Sciatic nerve (tissue), 2 donors: ENCODE measurements at places on chromosomes 2 and 18.
A peak's percentile ranks its signal among the peaks of the same experiment; 100 is the strongest.

DNA sequence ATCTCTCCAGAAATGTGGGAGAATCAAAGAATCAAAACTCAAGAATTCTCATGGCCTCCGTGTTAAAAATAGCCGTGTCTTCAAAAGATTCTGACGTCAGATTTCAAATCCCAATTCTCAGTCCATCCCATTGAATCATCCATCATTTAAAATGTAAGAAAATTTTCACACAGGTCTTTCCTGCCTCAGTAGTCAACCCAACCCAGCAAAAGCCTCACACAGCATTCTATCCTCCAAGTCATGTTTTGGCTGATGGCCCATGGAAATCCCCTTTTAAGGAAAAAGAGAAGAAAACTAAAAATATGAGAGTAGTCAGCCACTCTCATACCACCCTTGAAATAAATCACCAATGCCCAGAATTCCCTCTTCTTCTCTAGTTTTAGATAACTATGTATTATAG lies 211.8 kb downstream of the C1D start:
- no peak for DNase-seq

- DNase-seq, result no peak
Measured at GRCh38 chr2:26355038-26355995, 8.7 kb upstream of the ADGRF3 start.

GRCh38 chr2:20565623-20566236 lies 85.2 kb downstream of the HS1BP3 start:
- DNase-seq, result no peak

DNA sequence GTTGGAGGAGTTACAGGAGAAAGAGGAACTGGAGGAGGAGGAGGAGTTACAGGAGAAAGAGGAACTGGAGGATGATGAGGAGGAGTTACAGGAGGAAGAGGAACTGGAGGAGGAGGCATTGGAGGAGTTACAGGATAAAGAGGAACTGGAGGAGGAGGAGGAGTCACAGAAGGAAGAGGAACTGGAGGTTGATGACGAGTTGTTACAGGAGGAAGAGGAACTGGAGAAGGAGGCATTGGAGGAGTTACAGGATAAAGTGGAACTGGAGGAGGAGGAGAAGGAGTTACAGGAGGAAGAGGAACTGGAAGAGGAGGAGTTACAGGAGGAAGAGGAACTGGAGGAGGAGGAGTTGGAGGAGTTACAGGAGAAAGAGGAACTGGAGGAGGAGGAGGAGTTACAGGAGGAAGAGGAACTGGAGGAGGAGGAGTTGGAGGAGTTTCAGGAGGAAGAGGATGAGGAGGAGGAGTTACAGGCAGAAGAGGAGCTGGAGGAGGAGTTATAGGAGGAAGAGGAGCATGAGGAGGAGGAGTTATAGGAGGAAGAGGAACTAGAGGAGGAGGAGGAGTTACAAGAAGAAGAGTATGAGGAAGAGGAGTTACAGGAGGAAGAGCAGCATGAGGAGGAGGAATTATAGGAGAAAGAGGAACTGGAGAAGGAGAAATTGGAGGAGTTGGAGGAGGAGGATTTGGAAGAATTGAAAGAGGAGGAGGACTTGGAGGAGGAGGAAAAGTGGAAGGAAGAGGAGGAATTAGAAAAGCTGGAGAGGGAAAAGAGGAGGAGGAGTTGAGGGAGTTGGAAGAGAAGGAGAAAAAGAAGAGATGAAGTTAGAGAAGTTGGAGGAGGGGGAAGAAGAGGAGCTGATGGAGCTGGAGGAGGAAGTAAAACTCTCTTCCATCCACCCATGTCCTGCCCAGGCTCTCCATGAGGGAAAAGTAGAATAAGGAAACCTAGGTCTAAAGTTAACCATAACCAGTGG lies 37.2 kb downstream of the CLASP1 start:
- DNase-seq, result no peak

DNA sequence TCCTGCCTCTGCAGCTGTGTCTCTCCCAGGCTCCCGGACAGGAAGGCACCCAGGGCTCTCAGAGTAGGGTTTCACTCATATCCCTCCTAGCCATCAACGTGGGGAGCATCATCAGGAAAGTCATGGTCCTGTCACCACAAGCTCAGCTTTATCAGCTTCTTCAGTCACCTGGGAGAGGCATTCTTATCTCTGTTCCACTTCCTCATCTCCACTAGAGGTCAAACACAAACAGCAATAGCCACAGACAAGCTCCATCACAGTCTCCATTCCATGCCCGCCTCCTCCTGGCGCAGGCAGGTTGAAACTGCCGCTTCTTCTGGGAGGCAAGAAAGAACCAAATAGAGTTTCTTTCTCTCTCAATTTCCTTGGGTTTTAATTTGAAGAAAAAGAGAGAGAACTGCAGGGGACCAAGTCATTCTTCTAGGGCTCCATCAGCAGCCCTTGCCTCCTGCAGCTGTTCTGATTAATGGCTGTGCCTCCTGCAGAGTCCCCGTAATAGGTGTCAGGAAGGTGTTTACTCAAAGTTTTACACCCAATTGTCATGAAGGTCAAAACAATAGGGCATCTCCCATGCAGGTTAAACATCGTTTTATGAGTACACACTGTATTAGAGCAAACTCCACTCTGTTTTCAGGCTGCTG lies 377.9 kb downstream of the TMEM182 start:
- DNase-seq, result no peak

GRCh38 chr2:113709022-113709421 lies 47.4 kb downstream of the SLC35F5 start:
- no peak for DNase-seq

DNA sequence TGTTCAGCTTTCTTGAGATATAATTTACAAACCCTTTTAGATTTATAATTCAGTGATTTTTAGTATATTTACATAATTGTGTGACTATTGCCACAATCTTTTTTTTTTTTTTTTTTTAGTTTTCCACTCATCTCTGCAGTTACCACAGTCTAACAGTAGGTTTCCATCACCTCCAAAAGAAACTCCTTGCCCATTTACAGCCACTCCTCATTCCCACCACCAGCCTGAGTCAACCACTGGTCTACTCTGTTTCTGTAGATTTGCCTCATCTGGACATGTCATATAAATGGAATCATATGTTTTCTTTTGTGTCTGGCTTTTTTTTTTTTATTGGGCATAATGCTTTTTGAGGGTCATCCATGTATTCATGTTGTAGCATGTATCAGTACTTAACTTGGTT lies 16.1 kb downstream of the MTX2 start:
- no peak for DNase-seq

GRCh38 chr2:231321021-231321420 lies 74.5 kb upstream of the B3GNT7 start:
- DNase-seq, result no peak

DNA sequence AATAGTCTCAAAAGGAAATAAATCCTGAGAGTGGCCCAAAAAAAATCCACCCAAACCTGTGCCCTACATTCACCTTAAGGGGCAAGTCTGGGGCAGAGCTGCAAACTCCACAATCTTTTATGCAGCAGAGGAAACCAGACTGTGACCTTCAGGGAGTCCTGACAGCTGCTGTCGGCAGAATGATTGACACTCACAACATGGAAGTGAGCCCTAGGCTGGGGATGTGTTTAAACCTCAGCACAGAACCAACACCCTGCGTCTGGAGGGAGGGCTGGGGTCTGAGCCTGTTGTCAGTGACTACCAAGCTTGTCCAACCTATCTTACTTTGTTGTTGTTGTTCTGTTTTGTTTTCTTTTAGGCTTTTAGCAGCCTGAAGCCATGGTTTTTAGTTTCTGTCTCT lies 39.6 kb downstream of the CRACDL start:
- peak; percentile 34 for DNase-seq

DNA sequence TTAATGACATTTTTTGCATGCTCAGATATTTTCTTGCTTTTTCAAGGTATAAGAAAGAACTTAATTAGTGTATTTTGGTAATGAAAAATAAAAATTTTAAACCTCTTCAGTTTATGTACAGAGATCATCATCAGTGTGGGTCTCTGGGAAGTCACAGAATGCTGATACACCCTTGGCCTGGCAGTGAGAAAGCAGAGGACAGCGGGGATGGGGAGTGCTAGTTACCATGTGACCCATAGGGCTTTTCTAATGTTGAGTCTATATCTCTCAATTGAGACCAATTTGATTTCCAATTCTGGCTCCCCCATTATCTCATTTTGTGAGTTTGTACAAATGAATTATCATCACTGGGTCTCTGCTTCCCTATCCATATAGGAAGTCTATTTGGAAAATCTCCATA lies 305.7 kb downstream of the CYRIA start:
- DNase-seq, result no peak

- DNase-seq, result peak; percentile 50
Measured at GRCh38 chr2:236629961-236630872, 60.6 kb downstream of the ACKR3 start.

DNA sequence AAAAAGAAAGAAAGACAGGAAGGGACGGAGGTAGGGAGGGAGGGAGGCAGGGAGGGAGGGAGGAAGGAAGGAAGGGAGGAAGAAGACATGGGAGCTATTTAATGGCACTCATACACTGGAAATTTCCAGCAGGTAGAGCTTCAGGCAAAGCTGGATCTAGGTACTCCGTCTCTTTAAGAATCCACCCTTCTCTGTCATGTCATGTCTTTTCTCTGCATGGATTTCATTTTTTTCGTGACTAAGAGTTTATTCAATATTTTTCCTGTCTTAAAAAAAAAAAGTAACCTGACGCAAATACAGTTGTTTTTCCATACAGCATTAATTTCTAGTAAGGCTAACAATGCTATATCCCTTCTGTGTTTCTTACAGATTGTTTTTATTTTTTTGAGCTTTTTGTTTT lies 56.3 kb upstream of the MCFD2 start:
- DNase-seq, result no peak

DNA sequence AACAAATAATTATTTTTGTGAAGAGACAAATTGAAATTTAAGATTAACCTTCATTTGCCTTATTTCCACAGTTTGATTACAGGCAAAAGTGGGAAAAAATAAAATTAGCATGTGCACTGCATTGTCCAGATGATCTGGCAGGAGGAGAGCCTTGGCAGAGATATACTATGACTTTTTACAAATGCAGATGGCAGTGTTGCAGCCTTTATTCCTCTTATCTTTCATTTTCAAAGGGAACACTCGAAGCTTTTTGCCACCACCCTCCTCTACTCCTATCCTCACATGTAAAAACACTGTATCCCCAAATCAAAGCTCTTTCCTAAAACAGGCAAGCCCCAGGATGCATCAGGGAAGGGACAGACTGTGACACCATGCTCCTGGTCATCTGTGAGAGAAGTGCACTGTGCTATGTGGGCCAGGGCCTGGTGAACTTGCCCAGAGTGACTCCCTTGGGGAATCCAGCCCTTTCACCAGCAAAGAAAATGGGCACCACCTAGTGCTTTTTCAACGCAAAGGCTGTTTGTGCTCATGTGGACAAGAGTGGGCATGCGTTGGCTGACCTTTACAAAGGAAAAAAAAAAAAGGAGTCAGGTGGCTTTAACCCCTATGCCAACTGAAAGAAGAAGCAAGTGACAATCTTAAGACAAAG lies 74.7 kb upstream of the ETAA1 start:
- no peak for DNase-seq

- no peak for DNase-seq
Measured at GRCh38 chr2:183162362-183162761, 38.1 kb downstream of the NUP35 start.

GRCh38 chr2:147108548-147108947 lies 736.3 kb upstream of the ACVR2A start:
- no peak for DNase-seq

GRCh38 chr18:36427369-36427768 lies 129.9 kb downstream of the FHOD3 start:
- no peak for DNase-seq

DNA sequence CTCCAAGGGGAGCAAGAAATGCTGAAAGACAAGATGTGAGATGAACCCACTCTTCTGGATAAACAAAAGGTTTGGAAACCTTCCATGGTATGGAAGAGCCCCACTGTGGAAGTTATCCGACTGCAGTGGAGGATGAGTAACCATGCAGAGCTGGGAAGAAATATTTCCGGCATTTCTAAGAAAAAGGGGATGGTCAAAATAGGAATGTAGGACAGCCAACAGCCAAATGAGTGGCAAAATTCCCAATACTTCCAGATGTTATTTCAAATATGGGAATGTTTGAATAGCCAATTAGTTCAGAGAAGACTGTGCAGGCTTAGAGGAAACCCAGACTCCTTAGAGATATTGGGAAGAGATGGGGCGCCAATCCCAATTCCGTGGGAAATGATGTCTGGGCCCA lies 246.8 kb downstream of the RAD51AP2 start:
- DNase-seq, result no peak

DNA sequence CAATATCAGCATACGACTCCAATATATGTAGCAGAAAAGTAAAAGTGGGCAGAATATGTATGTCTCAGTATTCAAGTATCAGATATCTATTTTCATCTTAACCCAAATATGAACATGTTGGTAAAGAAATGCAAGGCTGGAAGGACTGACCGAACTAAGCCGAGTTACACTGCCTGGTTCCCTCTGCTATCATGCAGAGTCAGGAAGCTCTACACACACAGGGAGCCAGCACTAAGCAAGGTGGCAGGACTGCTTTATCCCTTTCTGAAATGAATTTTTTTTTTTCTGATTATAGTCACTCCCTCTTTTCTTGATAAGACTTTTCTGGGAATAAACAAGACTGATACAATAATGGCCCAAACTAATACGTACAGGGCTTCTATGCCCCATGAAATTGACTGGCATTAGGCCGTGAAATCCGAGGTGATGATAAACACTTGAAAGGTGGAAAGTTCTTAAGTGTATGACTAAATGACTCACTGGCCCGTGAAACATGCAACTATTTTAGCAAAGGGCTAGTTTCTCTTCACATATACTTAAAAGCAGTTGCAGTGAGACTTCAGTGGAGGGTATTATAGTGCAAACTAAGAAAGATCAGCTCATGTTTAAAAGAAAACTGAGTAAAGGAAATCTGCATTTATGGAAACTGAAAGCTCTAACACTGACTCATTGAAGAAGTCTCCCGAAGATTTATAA lies 14.9 kb downstream of the DPP4 start:
- no peak for DNase-seq

GRCh38 chr2:128664499-128664971 lies 345.9 kb upstream of the HS6ST1 start:
- no peak for DNase-seq

GRCh38 chr18:8218197-8218596 lies 391.0 kb upstream of the RAB12 start:
- DNase-seq, result no peak
